GF-D8 (cell line): ENCODE measurements at places on chromosomes 12 and 14.

DNA sequence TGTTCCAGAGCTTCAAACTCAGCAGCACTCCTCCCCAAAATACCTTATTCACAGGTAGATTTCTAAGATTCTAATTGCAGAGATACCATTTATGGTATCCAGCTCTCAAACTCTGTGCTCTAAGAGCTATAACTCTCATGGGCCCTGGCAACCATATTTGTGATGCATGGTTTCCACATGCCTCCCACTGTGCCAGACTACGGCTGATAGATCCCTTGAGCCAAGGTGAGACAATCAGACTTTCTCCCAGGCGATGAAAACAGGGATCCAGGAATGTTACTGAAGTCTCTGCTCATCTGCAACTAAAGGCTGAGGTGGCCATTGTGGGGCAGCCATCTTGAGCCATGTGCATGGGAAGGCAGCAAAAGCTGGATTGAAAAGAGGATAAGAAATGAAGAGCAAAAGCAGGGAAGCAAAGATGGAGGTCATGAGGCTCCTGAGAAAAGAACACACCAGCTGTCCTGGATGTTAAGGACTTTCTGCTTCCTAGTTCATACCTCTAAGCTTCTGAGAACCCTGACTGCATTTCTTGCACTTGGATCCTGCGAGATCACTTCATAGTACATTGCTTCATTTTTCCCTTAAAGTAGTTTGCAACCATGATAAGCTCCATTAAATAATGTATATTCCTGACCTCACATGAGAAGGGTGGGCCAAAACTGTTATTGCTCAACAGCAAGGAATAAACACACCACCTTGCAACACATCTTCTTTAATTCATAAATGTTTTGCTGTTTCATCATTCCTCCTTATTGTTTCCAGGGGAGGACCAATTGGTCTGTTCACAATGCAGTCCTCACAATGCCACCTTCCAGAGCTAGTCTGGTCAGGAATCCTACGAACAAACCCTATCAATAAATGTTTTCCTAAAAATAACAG lies 5.4 kb downstream of the EGLN3 start:
- no peak for DNase-seq

GRCh38 chr12:4505376-4505986 lies 33.2 kb upstream of the RAD51AP1 start:
- no peak for DNase-seq

DNA sequence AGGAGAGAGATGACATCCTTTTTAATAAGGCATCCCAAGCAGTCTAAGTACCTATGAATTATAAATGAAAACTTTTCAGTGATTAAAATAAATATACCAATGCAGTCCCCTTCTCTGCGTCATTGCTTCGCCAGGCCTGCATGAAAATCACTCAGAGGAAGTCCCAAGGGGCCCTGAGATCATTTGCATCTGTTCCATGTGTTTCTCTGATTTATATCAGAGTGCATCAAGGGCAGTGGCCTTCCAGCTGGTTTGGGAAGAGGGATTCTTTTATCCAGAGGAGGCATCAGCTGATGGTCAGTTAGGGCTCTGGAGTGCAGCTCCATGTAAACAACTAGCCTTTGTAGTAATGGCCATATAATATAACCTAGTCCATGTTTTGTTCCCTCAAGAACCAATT lies 210.1 kb downstream of the RGS6 start:
- no peak for DNase-seq

DNA sequence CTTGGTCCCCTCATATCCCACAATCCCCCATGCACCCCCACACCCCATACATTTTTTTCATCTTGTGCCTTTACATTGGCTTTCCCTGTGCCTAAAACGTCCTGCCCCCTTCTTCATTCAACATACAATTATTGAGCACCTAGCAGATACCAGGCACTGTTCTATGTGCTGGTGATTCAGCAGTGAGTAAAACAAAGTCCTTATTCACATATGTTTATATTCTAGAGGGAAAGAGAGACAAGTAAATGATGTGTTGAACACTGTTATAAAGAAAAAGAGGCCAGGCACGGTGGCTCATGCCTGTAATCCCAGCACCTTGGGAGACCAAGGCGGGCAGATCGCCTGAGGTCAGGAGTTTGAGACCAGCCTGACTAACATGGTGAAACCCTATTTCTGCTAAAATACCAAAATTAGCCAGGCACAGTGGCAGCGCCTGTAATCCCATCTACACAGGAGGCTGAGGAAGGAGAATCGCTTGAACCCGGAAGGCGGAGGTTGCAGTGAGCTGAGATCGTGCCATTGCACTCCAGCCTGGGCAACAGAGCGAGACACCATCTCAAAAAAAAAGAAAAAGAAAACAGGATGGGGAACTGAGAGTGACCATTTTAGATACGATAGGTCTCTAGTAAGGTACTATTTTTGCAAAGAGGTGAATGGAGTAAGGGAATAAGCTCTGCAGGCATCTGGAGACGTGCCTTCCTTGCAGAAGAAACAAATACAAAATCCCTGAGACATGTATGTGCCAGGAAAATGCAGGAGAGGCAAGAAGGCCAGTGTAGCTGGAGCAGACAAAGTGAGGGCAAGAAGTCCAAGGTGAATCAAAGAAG lies 12.2 kb downstream of the SLC7A7 start:
- no peak for DNase-seq

- DNase-seq, result no peak
Observed at GRCh38 chr12:112191840-112192321, 66.5 kb downstream of the TRAFD1 start.

GRCh38 chr12:108560321-108560721 lies 652 bp downstream of the SART3 start:
- DNase-seq, result peak; percentile 64

GRCh38 chr14:103857256-103857655 lies 9.9 kb upstream of the PPP1R13B start:
- no peak for DNase-seq

- DNase-seq, result no peak
Observed at GRCh38 chr12:34033628-34034296, 11.5 kb downstream of the ALG10 start.

GRCh38 chr14:50388256-50388931 lies 8.3 kb downstream of the CDKL1 start:
- DNase-seq, result no peak

DNA sequence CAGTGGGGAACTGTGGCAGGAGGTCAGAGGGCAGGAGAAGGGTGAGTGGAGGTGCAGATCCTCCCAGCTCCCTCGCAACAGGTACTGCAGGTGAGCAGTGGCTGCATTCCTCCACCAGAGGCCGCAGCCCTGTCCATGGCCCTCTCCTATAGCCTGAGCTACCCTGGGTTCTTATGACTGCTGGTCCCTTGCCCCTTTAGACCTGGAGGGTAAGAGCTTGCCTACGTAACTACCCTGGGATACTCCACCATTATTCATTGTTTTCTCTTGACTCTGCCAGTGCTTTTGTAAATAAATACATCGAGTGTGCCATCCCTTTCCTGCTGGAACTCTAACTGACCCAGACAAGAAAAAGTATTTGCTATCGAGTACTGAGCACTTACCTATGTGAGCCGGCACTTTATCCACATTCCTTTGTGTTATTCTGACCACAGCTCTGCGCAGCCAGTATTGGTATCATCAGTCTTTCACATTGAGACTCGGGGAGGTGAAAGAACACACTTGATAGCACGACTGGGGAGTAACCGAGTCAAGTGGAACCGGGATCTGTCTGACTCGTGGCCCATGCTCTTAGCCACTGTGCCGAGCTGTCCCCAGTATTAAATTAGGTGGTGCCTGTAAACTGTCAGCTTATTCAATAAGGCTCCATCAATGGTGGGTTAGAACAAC lies 38.5 kb downstream of the LTBP2 start:
- no peak for DNase-seq

DNA sequence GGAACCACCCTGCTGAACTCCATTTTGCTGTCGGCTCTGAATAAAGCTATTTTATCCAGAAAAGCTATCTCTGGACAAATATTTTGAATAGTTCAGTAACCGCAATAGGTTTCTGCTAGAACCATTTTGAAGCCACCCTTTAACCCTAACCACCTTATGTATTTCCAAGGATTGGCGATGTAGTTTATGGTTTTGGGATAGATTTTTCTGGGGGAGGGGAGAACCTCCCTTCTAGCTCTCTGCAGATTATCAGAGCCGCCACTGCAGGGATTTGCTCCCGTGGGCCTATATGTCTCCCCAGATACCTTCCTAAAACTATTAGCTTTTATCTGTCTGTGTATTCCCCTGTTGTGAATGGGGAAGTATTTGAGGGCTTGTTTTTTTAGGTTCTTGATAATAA lies 1.8 kb upstream of the TUBA1B start:
- DNase-seq, result no peak

GRCh38 chr12:82047446-82047845 lies 288.3 kb upstream of the PPFIA2 start:
- no peak for DNase-seq

- no peak for DNase-seq
Observed at GRCh38 chr12:132886529-132887477, 602 bp downstream of the CHFR start.

GRCh38 chr12:114815026-114815795 lies 131.2 kb upstream of the TBX3 start:
- DNase-seq, result no peak

DNA sequence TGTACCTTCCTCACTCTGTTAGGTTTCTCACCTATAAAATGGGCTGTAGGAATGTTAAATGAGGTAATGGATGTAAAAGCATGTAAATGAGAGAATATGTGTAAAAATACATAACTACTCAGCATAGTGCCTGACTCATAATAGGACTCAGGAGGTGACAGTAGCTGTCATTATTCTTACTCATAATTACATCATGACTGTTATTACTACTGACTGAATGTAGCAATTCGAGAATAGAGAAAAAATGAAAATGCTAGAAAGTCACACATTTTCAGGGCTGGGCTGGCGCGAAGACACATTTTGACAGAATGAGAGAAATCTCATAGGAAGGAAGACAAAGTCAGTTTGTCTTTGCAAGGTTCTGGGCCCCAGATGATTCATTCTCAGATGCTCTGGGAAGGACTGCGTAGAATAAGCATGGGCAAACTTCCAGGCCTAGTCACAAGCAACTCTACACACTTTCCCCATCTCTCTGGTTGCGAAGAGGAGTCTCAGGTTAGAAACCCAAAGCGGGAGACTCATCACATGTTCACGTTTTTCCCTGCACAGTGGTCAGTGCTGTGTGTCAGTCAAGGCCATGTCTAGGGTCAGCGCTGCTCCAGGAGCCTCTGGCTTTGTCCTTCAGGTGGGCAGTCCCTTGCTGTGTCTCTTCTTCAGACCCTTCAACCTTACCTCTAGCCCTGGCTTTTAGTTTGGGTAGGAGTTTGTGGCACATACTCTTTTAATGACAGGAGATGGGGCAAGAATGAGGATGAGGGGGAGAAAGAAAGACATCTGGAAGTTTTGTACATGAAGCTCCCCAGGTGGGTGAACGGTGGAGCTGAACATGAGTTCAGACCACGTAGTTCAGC lies 8.4 kb downstream of the GPRC5A start:
- no peak for DNase-seq

DNA sequence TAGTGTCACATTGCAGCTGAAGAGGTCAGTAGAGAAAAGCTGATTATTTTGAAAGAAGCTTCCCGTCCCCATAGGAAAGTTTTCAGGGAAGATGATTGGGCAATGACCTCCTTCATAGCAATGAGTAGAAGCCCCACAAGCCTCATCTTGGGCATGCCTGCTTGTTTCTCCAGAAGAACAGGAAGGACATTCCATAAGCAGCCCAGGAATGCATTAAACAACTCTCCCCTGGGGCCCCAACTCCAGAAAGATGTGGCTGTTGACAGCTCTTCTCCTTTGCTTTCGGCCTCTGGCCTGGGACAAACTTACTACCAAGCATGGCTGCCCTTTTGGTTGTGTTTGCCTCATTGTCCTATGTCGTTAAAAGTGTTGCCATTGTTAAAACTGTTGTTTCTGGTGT lies 5.7 kb upstream of the VDR start:
- DNase-seq, result no peak

GRCh38 chr12:510071-510825 lies 50.5 kb downstream of the B4GALNT3 start:
- DNase-seq, result no peak

DNA sequence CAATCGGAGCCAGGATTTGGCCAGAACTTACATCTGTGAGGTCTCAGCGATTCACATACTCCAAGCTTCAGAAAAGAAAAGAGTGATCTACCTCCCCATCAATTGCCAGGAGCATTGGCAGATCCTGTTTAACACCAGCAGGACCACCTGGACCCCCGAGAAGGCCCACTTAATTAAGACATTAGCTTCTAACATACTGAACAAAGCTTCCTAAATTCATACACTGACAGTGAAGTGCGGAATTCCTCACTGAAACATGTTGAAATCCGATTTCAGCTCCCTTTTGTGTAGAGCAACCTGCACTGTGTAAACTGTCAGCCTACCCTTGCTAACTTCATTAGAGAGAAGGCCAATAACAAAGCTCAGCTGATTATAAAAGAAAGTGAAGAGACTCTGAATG lies 274.0 kb downstream of the NOVA1 start:
- DNase-seq, result no peak
